MG63 (cell line): ENCODE measurements at places on chromosomes 5 and 9. TPM values are rescaled to one million over a fixed set of nuclear protein-coding genes. Genes with fewer than 3 reads are reported as not detected.

GRCh38 chr5:145008876-145009530, 826.1 kb downstream of the PRELID2 start:
- no peak for DNase-seq

DNA sequence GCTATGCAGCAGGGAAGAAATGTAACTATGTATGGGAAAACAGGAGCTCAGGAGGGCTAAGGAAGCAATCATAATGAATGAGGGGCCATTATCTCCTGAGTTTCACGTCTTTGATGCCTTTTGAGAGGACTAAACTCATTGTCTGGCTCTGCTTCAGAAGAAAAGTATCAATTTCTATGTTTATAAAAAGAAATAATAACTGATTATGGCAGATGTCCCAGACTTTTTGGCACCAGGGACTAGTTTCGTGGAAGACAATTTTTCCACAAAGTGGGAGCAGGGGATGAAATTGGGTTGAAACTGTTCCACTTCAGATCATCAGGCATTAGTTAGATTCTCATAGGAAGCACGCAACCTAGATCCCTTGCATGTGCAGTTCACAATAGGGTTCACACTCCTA, 8.7 kb upstream of the IL7R start:
- no peak for DNase-seq

GRCh38 chr9:82021198-82021597, 32.6 kb downstream of the SPATA31D1 start:
- peak; percentile 76 for DNase-seq

DNA sequence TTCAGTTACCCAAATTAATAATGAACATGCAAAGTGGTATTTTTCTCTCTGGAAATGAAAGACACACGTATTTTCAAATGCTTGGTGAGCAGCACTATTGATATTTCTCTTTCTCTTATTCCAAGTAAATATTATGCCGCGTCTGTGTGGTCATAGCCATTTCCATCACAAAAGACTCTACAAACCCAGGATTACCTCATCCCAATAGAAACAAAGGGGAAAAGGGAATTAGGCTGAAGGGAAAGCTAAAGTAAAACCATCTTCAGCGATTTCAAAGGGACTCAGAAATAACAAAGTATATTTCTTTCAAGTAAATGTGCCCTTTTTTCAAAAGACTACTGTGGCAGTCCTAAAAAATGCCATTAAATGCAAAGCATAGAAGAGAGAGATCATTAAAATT, 62.0 kb upstream of the FST start:
- DNase-seq, result no peak

Gene LMX1B
- 0.69 and 1.6 TPM in 2 replicates for total RNA-seq

- peak; percentile 31 for DNase-seq
Observed at GRCh38 chr9:6383551-6384225, 29.3 kb upstream of the UHRF2 start.

DNA sequence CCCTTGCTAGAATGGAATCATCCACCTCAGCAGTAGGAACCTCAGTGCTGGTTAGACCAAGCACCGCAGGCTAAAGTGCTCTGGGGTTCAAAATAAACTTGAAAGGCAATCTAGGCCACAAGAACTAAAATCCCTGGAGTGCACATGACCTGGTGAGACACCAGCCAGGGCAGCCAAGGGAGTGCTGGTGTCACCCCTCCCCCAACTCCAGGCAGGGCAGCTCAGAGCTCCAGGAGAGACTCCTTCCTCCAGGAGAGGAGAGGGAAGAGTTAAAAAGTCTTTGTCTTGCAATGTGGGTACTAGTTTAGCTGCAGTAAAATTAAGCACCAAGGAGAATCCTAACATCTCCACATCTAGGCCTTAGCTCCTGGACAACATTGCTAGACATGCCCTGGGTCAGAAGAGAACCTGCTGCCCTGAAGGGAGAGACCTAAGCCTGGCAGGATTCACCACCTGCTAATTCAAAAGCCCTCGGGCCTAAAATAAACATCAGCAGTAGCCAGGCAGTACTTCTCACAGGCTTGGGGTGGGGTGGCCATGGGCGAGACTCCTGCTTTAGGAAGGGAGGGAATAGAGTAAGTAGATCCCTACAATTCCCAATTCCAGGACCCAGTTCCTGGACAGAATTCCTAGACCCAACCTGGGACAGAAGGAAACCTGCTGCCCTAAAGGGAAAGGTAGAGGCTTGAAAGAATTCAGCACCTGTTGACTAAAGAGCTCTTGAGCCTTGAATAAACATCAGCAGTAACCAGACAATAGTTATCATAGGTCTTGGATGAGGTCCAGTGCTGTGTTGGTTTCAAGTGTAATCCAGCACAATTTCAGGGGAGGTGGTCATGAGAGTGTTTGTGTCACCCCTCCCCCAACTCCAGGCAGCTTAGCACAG, 25.8 kb downstream of the UGT3A2 start:
- DNase-seq, result no peak

Gene EFNA5
- 0.56 and 0.79 TPM in 2 replicates for total RNA-seq

DNA sequence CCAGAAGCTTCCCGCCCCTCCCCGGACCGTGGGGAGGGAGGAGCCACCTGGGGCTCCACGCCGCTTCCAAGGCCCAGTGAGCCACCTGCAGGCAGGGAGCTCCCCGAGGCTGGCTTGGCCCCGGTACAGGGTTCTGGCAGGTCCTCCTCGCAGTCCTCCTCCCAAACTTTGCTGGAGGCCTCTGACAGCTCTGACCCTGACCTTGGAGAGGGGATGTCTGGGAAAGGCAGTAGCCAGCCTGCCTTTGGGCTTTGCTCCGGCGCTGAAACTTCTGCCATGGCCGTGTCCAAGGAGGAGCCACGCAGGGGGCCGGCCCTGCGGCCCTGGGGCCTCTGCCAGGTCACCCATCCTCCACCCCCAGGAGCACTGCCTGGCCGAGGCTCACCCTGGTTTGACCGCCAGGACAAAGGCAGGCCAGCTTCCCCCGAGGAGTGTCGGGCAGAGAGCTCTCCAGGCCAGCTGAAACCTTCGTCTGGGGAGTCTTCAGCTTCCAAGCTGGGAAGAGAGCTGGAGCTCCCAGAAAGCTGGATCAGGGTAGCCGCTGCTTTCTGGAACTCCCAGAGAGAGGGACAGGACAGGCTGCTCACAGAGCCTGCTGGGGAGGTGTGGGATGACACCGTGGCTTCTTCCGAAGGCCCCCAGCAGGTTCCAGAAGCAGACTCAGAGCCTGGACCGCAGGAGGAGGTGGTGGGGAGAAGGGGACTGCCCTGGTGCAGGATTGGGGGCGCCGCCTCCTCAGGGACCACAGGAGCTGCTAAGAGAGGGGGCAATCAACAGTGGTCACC, 9.0 kb upstream of the QSOX2 start:
- no peak for DNase-seq

GRCh38 chr5:38384396-38384795, 126.0 kb downstream of the EGFLAM start:
- DNase-seq, result no peak

- no peak for DNase-seq
Observed at GRCh38 chr9:114454652-114455051, 50.6 kb downstream of the WHRN start.

GRCh38 chr5:55037890-55038289, 13.8 kb downstream of the GZMK start:
- DNase-seq, result no peak

GRCh38 chr5:118752969-118753368, 235.4 kb downstream of the DTWD2 start:
- DNase-seq, result no peak

Gene CKS2
- 326 and 335 TPM in 2 replicates for total RNA-seq

DNA sequence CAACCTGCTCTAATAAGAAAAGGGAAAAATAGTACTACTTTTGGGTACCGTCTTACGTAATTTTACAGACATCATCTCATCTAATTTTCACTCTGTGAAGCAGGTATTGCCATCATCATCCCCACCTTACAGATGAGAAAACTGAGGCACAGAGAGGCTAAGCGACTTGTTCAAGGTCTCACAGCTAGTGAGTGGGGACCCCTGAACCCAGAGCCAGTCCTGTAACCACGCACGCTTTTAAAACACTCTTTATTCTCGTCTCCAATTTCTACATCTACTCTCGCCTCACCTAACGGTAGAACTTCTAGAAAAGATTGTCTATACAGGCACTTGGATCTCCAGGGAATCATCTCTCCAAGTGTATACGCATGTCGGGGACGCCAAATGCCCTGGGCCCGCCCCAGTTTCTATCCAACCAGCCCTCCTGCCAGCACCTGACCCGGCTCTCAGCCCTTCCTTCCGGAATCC, 1.5 kb upstream of the TRAF1 start:
- DNase-seq, result no peak

Gene RABGAP1
- total RNA-seq, result 15.3 and 50.2 TPM in 2 replicates
